ENCODE measurements at places on chromosomes 11 and 22.

DNA sequence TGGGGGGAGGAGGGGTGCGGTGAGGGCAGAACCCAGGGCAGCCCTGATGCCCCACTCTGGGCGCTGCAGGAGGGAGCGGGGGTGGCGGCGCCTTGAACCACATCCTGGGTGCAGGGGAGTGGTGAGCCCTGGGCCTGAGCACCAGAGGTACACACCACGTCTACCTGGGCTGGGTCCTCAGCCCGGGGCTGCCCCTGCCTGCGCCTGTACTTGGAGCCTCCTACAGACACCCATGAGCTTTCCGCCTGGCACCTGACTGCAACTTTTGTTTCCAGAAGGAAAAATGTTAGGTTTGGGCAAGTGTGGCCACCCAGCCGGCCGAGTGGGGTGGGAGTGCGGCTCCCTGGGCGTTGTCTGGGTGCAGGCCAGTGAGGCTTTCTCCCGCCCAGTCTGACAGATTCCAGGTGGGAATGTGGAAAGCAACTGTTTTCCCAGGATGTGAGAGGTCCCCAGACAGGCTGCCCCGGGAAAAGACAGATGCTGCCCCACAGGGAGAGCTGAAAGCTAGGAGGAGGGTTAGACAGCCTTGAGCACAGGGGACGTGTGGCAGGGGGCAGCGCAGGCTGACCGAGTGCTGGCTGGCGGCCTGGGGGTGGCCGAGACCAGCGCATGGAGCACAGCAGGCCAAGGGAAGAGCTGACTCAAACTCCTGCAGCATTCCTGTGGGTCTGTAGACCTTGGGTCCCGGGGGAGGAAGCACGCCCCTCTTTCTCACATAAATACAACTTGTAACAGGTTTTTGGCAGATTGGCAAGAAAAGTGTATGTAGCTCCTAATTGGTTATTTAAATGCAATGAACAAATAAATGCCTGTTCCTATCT is 44.1 kb downstream of the GNB1L start:
- DNase-seq = no peak

- no peak for DNase-seq
Observed at GRCh38 chr11:133965031-133965601, 8.3 kb upstream of the IGSF9B start.

- DNase-seq = no peak
Observed at GRCh38 chr11:102115557-102115956, 5.3 kb downstream of the YAP1 start.

DNA sequence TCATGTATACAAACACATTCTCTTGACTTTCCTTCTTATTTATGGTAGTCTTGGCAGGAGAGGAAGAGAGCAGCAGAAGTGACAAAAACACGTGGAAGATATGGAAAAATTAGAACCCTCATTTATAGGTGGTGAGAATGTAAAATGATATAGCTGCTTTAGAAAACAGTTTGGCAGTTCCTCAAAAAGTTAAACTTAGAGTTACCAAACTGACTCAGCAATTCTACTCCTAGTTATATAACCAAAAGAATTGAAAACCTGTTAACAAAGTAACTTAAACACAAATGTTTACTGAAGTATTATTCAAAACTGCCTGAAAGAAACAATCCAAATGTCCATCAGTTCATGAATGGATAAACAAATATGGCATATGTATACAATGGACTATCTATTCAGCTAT is 16.8 kb downstream of the NUCB2 start:
- DNase-seq = no peak

GRCh38 chr11:69014084-69014851 is 1.2 kb upstream of the MRGPRF start:
- no peak for DNase-seq

GRCh38 chr22:27173530-27173929 is 516.1 kb downstream of the MIAT start:
- DNase-seq = no peak

- no peak for DNase-seq
Observed at GRCh38 chr11:72250661-72251464, 6.9 kb upstream of the PHOX2A start.

GRCh38 chr22:41762980-41763779 is 37.3 kb upstream of the CCDC134 start:
- DNase-seq = no peak

GRCh38 chr22:36166518-36167220 is 6.1 kb upstream of the APOL3 start:
- DNase-seq = no peak

DNA sequence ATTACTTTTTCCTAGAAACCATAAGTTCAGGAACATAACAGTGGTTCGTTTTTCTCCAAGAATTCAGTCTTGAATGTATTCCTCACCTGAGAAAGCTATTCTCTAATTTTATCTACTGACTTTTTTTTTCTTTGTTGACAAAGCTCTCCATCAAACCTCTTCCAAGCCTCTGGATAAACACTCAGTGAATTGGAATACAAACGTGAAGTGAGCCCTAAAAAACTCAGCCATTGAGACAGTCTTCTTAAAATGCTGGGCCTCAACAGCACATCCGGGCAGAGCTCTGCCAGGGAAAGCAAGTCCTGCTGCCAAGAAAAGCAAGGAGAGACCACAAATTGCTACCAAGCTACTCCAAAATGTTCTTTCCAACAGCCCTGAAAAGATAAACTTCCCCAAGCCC is 7.7 kb upstream of the SLC1A2 start:
- peak; percentile 71 for DNase-seq

- no peak for DNase-seq
Observed at GRCh38 chr11:102268985-102269470, 48.3 kb upstream of the BIRC3 start.

- DNase-seq = no peak
Observed at GRCh38 chr22:28180804-28181731, 262.0 kb upstream of the PITPNB start.

GRCh38 chr22:19645391-19645790 is 68.9 kb upstream of the SEPTIN5 start:
- no peak for DNase-seq

DNA sequence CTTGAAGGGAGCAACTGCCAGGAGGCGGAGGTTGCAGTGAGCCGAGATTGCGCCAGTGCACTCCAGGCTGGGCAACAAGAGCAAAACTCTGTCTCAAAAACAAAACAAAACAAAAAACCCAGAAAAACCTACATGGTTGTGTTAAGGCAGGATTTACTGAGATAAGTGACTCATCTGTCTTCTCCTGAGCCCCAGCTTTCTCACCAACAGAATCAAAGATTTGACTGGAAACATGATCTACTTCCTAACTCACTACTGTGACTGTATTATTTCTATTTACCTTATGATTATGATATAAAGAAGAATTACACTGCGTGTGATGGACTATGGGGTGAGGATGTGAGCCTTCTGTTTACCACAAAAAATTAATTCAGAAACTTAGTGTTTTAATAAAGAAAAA is 21.8 kb downstream of the FAM118B start:
- no peak for DNase-seq

- DNase-seq = peak; percentile 53
Observed at GRCh38 chr11:61345170-61345610, 12.2 kb downstream of the TKFC start.

- no peak for DNase-seq
Observed at GRCh38 chr22:43101306-43101705, 9.2 kb upstream of the BIK start.

GRCh38 chr11:66728693-66729385 is at the start of gene SPTBN2:
TSS of gene SPTBN2 (minus strand) at chr11:66729216. CDS start at chr11:66721240, 7,976 bp downstream.
- peak; percentile 50 for DNase-seq

DNA sequence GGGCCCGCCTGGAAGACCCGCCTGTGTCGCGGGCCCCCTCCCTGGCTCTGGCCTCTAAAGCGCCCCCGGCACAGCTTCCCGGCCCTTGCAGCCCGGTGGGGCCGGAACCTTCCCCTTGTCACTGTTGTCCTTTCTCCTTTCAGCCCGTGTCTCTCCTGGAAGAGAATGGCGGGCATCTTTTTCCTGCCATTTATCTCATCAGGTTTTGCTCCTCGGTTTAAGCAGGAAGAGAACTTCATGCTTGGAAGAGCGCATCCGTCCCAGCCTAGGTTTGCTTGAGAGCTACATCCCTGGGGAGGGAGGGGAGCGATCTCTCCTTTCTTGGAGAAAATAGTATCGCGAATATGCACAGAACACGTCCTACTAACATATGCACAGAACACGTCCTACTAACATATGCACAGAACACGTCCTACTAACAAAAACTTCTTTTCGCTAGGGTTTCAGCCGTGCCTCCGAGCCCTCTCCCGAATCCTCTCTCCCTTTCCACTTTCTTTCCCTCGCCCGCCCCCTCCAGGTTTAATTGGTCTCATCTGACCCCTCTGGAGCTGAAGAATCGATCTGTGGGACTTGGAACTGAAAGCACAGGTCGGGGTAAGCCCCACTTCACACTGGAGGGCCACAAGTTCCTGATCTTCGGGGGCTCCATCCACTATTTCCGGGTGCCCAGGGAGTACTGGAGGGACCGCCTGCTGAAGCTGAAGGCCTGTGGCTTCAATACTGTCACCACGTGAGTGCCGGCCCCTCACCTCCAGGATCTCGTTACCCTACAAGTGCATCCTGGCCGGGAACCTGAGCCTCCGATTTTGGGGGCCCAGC is 1.2 kb downstream of the GLB1L3 start:
- no peak for DNase-seq

GRCh38 chr11:130094614-130095013 is 24.9 kb downstream of the APLP2 start:
- DNase-seq = peak; percentile 61

- no peak for DNase-seq
Observed at GRCh38 chr22:38204784-38205183, 3.0 kb downstream of the MAFF start.

- no peak for DNase-seq
Observed at GRCh38 chr11:85810521-85810870, 445 bp downstream of the SYTL2 start.

DNA sequence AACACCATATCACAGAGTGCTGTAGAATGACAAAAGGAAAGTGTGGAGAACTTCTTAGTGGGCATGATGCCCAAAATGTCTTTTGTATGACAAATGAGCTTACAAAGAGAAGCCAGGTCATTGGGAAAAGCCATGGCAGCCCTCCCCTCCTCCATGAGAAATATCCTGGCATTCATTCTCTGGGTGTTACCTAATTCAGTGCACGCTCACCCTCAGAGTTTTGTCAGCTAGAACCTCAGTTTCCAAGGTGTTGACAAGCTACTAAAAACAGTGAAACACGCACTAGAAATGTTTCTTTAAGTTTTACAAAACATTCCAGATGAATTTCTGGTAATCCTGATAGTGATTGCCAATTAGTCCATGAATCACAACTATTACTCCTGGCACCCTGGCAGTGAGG is 105.4 kb upstream of the FSHB start:
- no peak for DNase-seq

GRCh38 chr11:44493383-44493782 is 72.1 kb upstream of the CD82 start:
- DNase-seq = no peak

DNA sequence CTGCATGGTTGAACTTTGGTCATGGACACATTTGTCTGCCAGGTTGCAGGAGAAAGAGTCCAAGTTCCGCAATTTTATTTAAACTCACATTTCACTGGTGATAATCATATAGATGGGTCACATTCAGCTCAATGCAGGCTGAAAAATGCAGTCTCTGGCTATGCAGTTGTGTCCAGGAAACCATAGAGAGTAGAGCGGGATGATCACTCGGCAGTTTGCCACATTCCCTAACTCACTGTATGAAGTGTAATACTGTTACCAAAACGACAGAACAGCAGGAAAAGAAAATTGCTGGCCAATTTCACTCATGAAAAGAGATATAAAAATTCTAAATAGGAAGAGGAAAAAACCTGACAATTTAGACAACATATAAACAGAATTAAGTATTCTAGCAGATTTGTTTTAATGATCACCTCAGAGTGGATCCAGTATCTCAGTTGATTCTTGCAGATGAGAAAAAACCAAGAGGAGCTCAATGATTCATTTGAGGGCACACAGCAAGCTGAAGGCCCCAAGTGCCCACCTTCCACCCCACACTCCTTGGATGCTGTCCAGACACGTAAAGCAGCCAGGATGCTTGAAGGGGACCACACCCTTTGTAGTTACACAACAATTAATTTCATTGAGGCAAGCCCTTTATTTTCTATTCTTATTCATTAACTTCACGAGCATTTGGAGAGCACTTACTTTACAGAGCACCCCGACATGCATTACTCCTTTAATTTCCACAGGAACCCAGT is 422.3 kb downstream of the SOX6 start:
- no peak for DNase-seq

DNA sequence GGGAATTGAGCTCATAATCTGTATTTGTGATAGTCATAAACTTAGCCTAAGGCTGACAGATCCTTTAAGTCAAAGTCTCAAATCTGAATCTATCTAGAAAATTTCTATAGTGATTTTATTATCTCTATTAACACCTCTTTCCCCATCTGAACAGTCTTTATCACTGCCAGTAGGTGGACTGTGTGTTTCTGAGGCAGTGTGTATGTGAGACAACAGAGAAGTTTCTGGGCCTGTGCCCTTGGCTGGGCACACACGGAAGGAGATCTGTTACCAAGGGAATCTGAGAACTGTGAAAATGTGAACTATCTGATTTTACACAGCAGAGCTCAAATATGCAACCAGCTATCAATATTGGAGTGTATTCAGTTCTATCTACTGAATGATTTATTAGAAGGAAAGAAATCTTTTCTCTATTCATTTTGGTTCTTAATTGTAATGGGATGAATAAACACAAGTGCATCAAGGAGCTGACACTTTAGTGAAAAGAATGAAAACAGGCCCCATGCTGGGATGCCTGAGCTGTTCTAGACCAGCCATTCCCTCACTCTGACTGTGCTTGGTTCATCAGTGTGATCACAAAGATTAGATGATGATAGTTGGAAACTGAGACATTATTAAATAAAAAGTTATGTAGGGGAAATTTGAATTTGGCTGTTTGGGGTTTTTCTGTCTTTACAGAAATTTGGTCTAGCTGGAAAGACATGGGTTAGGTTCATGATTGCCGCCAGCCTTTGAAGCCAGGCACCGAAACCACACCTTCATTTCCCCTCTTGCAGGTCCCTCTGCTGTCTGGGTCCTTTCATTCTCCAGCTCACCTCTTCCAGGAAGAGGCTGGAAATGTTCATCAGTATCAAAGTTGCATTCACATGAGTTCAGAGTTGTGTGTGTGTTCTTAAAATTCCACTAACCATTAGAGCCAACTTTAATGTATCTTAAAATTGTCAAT is 68.1 kb downstream of the LIF start:
- DNase-seq = peak; percentile 52

DNA sequence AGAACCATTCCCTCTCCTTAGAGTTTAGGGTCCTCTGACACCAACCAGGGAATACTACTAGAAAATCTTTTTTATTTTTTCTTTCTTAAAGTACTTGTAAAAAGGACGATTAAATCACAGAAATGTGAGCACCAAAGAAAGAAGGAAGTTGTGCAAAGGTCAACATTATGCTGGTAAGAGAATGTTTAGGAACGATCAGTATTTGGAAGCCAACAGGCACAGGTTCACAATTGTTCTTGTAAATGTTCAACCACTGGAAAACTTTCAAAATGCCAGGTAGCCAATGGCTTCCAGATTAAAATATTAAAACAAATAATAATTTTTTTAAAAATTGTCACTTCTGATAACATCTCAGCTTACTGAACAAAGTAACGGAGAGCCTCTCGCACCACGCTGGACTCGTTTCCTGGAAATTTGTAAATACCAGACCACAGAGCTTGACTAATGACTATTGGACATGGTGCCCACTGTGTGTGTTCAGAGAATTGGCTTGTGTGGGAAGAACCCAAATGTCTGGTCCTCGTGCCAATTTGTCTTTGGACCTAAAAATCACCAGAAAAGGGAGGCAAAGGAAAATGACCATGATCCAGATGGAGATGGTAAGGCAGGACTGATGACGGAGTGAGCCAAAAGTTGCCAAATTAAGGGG is 20.8 kb downstream of the COMMD9 start:
- DNase-seq = no peak

All from Ammon's horn (tissue), 1 donor.